H1 (cell line): ENCODE measurements at places on chromosomes 12 and 14. TPM values are rescaled to one million over a fixed set of nuclear protein-coding genes. Genes with fewer than 3 reads are reported as not detected.

PLA2G1B gene
- total RNA-seq, result not detected in 2 replicates

GRCh38 chr14:54804538-54805041 lies 98.0 kb downstream of the GCH1 start:
- H3K27ac ChIP-seq, result no peak overlapping the region
- no peak overlapping the region for H3K4me3 ChIP-seq
- H3K36me3 ChIP-seq, result no peaks in the 10 kb centered on the region

SCYL2 gene
- 45.0 and 48.7 TPM in 2 replicates for total RNA-seq

LMNTD1 gene
- not detected in 2 replicates for total RNA-seq

GRCh38 chr12:109925185-109925840 lies 25.2 kb downstream of the TCHP start:
- H3K4me1 ChIP-seq, result no peaks in the 10 kb centered on the region
- no peak overlapping the region for H3K4me3 ChIP-seq
- H3K27ac ChIP-seq, result no peak overlapping the region

LRRC10 gene
- not detected in 2 replicates for total RNA-seq

- no peaks in the 10 kb centered on the region for H3K27me3 ChIP-seq
- no peak for DNase-seq
- no peak overlapping the region for H3K27ac ChIP-seq
- H3K4me1 ChIP-seq, result no peaks in the 10 kb centered on the region
Observed at GRCh38 chr12:84497819-84498218, 414.8 kb downstream of the SLC6A15 start.

CRIP1 gene
- total RNA-seq, result 1.2 and 2.4 TPM in 2 replicates

DNA sequence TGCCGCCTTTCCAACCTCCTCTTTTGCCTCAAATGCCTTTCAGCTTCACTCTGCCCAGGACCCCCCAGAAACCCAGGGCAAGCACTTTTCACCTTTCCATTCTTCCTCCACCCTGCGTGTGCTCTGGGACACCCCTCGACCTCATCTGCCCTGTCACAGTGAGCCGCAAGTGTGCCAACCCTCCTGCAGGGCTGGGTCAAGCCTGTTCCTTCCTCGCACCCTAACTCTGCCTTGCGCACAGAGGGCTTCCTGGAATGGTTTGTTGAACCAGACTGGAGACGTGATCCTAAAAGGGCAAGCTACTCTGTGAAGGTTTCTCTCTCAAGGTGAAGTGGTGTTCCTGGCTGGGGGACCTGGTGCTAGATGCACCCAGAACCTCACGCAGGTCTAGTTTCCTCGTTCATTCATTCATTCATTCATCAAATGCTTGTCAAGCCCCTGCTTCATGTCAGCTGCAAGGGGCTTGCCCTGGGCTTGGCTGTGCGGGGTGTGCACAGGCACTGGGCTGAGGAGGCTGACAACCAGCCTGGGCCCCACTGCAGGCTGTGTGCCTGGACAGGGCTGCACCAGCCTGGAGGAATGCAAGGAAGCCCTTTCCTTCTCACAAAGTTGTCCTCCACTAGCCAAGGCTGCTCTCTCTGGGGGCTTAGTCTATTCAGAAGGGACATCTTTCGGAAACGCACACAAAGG lies 187.2 kb downstream of the CALM1 start:
- H3K27me3 ChIP-seq, result no peaks in the 10 kb centered on the region
- no peak overlapping the region for H3K4me3 ChIP-seq
- H3K36me3 ChIP-seq, result no peaks in the 10 kb centered on the region

DNA sequence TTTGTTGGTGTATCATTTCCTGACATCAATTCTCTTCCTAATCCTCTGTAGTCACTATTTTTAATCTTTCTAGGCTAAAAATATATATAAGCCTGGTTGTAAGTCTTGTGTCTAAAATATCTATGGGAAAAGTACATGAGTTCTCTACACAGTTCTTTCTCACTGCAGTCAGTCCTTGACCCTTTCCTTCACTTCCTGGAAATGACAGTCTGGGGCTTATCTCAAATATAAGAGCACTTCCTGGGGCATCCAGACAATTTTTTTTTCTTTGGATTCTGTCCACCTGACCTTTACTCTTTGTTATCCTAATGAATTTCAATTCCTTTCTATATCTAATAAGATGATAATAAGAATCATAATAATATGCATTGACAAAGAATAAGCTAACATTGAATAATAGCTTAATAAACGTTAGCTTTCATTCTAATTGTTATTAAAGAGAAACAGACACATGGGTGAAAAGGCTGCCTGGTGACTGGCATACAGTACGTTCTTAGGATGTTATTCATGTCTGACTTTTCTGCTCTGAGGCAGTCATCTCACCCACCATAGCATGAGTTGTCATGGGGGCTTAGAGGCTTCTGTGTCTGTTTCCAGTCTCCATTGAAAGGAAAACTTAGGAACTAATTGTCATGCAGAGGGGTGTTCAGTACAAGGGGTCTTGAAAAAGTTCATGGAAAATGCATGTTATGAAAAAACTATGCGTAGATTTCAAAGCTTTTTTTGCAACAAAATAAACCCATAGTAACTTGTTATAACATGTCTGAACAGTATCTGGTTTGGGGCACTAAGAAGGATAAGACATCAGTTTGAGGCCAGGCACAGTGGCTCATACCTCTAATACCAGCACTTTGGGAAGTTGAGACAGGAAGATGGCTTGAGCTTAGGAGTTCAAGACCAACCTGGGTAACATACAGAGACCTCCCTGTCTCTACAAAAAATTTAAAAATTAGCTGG lies 66.2 kb upstream of the DNM1L start:
- H3K27me3 ChIP-seq, result no peaks in the 10 kb centered on the region
- no peaks in the 10 kb centered on the region for H3K4me1 ChIP-seq
- no peak for DNase-seq
- no peak overlapping the region for H3K27ac ChIP-seq

KRT83 gene
- not detected in 2 replicates for total RNA-seq
